ENCODE measurements at places on chromosomes 12 and 14.

DNA sequence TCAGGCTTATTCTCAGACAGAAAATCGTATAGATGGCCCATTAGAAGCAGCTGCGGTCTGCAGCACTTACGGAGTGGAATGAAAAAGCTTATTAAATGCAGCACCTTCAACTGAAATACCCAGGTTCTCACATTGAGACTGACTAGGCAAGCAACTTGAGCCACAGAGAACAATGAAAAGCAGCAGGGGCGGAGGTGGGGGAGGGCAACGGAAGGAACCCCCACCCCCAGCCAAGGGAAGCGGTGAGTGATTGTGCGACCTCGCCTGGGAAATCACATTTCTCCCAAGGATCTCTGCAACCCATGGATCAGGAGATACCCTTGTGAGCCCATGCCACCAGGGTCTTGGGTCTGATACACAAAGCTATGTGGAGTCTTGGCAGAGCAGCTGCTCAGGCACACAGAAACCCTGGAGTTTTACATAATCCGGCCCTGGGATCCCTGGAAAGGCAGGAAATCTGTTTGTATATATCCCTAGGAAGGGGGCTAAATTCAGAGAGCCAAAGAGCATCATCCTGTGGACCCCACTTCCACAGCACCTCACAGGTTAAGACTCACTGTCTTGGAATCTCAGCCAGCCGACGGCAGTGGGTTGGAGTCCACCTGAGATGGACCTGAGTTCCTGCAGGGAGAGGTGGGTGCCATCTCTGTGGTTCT is 38.1 kb downstream of the PZP start:
- no peak for DNase-seq

GRCh38 chr14:35678403-35679028 is 130.6 kb downstream of the RALGAPA1 start:
- no peak for DNase-seq

DNA sequence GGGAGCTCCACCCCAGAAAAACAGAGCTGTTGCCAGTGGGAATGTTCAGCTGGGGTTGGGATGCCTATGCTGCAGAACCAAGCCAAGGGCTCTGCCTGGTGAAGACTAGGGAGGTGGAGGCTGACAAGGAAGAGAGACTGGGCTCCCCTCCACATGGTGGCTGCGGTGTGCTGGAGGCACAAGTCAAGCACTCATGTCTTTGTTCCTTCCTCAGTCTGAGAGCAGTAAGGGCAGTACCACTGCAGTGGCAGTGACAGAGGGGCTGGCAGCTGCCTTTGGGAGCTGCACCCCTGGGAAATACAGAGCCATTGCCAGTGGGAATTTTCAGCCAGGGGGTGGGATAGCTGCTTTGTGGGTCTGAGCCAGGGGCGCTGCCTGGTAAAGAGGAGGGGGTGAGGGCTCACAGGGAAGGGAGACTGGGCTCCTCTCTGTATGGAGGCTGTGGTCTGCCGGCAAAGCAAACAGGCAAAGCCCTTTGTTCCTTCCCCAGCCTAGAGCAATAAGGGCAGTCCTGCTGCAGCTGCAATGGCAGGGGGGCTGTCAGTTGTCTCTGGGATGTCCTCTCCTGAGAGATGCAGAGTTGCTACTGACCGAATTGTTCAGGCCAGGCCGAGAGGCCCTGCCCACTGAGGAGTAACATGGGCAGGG is 255.9 kb downstream of the RAD51B start:
- DNase-seq = no peak

GRCh38 chr14:71454513-71455332 is 477.5 kb upstream of the RGS6 start:
- no peak for DNase-seq

GRCh38 chr14:99562856-99563748 is 40.9 kb downstream of the CCDC85C start:
- no peak for DNase-seq

DNA sequence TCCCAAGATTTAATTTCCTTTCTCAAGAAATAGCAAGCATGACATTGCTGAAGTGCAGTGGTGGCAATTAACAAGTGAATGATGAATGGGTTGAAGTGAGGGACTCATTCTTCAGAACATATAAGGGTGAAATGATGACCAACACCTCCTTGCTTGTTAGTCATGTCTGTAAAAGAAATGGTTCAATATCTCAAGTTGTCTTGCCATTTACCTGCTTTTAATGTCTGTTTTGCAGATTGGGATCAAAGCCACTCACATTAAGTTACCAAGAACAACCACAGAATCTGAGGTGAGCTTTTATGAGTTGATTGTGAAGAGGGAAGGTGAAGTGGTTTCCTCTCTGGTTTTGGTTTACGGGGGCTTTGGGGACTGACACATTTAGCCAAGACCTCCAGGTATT is 24.1 kb downstream of the MTHFD1 start:
- DNase-seq = no peak

GRCh38 chr12:69039911-69040310 is 106.9 kb upstream of the CPM start:
- DNase-seq = no peak

GRCh38 chr12:470133-470532 is 10.4 kb downstream of the B4GALNT3 start:
- no peak for DNase-seq

- no peak for DNase-seq
Measured at GRCh38 chr12:119528241-119528640, 65.3 kb upstream of the TMEM233 start.

DNA sequence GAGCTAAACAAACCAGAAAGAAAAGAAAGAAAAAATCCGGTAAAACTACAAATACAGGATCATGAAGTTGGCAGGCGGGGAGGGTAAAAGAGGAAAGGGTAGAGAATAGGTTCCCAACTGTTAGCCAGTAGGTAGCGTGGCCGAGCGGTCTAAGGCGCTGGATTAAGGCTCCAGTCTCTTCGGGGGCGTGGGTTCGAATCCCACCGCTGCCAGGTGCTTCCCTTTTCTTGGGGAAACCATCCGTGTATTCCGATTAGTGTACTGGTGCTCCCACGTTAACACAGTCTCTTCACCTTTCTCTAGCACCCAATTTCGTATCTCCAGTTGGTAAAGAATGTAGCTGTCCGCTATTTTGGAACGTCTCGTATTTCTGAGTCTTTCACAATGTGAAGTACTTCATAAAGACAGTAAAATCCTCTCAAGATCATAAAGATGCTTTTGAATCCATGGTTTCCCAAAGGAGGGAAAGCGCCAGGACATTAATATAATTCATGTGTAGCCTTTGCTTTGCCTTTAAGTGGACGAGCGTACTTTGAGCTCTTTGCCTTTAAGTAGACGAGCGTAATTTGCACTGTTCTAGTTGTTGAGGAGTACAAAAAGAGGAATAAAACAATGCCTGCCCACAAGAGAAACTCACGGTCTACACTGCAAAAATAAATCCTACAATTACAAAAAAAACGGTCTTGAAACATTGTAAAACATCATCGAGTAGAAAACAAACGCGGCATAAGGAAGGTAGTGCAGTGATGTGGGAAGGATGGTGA is 19.0 kb upstream of the RNASE12 start:
- no peak for DNase-seq

- no peak for DNase-seq
Measured at GRCh38 chr12:109949089-109949488, 47.1 kb downstream of the GIT2 start.

DNA sequence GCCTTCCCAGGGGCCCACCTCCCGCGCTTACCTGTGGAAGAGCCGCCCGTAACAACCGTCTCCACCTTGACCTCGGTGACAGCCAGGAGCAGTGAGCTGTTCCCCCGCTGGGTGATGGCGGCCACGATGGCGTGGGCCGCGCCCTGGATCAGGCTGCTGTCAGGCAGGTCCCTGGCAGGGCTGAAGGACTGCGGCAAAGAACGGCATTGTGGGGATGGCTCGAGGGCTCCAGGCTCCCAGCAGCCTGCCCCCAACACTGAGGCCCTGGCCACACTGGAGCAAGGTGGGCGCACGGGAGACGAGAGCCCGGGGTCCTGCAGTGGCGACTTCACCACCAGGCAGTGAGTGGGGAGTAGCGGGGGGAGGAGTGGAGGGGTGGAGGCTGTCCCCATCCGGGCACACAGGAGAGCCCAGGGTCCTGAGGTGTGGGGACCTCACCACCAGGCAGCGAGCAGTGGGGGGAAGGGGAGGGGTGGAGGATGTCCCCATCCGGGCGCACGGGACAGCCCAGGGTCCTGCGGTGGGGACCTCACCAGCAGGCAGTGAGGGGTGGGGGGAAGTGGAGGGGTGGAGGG is 25.0 kb downstream of the JAG2 start:
- no peak for DNase-seq

- no peak for DNase-seq
Measured at GRCh38 chr14:68511129-68512047, 281.5 kb downstream of the ZFP36L1 start.

DNA sequence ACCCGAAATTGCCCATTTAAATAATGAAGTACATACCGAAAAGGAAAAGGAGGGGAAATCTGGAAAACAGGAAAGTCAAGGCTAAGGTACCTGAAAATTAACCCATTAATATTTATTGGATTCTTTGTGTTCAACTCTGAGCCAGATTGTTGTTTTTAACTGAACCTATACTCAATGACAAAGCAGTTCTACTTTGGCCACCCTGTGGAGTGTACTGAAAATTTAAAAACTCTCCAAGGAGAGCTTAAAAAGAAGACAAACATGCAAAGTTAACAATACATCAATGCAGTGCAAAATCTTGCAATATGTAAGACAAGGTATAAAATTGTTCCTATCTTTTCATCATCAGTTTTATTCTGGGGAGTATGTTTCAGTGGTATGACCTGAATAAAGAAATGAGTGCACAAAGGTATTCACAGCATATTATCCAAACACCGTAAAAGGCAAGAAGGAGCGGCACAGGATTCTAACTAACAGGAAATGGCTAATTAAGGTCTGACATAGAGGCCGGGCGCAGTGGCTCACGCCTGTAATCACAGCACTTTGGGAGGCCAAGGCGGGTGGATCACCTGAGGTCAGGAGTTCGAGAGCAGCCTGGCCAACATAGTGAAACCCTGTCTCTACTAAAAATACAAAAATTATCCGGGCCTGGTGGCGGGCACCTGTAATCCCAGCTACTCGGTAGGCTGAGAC is 1.7 kb downstream of the USP44 start:
- DNase-seq = no peak

GRCh38 chr14:81313200-81313599 is 86.9 kb downstream of the STON2 start:
- DNase-seq = no peak

- DNase-seq = no peak
Measured at GRCh38 chr12:125533434-125534029, 468.3 kb downstream of the AACS start.
